ENCODE measurements at places on chromosomes 12 and 14.

DNA sequence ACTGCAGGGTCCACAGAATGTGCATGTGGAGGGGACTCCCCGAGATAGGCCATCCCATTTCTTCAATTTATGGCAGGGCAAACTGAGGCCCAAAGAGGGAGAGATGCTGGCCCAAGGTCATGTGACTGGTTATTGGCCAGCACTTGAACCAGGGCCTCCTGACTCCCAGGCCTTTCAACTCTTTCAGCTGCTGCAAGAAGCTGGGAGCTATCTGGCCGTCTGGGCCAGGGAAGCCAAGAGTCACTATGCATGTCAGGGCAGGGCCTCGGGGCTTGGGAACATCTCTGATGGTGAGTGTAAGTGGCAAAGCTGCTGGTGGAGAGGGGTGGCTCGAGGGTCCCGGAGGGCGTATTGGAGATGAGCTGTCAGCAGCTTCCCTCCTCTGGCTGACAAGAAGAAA is 9.5 kb upstream of the LTBP2 start:
- DNase-seq, result no peak

- DNase-seq, result no peak
Measured at GRCh38 chr12:29882846-29883245, 99.1 kb upstream of the TMTC1 start.

DNA sequence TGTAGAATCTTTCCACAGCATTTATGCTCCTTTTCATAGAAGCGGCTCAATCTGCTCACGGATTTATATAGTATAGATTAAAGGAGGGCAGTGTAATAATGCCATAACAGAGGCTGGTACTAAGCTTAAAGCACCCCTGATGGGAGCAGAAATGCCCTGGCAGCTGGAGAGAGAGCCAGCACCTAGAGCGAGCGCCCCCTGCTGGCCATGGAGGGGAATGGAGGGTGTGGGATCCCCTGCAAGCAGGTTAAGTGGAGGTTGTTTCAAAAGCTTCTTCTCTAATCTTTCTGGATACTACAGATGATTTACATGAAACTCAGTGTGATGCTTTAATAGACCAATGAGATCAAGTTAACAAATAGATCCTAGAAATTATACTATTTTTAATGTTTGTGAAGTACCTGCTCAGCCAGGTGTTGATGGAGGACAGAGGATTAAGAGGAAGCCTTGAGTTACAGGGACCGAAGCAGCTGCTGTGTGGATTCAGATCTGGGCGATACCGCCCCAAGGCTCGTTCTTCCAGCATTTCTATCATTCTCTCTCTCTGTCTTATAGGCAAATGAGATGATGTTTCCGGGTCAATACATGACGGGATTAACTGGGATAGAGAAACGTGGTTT is 1519.3 kb upstream of the TMEM132C start:
- DNase-seq, result peak; percentile 34

DNA sequence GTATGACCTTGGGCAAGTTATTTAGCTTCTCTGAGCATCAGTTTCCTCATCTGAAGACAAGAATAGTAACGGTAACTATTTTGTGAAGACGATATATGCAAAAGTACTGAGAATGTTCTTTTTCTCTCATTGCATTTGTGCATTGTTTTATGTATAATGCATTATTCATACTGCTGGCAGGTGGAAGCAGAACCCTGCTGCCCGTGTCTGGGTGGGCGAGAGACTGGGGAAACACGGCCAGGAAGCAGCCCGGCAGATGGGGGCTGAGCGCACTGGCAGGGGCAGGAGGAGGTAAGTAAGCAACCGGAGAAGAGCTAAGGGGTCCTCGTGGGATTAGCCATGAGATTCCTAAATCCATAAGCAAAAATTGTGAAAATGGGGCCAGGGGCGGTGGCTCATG is 115.8 kb upstream of the MED13L start:
- DNase-seq, result no peak

DNA sequence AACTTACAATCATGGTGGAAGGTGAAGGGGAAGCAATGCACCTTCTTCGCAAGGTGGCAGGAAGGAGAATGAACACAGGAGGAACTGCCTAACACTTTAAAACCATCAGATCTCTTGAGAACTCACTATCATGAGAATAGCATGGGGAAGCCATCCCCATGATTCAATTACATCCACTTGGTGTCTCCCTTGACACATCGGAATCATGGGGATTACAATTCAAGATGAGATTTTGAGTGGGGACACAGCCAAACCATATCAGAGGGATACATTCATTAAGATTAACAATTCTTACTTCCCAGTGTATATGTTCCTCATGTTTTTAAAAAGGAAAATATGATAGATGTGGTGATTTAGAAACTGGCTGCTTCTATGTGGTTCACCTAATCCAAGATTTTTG is 117.9 kb downstream of the PDE3A start:
- DNase-seq, result no peak

- DNase-seq, result no peak
Measured at GRCh38 chr12:89566615-89567014, 40.8 kb upstream of the POC1B start.

DNA sequence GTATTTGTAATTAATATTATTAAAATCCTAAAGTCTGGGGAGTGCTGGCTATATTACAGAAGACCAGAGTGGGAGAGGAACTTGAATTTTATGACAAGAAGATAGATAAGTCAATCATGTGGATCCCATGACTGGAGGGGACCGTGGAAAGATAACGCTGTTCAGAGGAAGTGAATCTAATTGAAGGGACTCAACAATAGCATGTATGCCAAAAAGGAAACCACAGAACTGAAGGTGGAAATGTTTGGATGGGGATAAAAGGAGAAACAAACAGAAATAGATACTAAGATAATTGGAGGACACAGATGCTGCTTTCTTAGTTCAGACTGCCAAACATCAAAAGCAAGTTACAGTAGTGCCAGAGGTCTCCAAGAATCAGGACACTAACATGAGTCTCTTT is 21.1 kb downstream of the OR6J1 start:
- no peak for DNase-seq

DNA sequence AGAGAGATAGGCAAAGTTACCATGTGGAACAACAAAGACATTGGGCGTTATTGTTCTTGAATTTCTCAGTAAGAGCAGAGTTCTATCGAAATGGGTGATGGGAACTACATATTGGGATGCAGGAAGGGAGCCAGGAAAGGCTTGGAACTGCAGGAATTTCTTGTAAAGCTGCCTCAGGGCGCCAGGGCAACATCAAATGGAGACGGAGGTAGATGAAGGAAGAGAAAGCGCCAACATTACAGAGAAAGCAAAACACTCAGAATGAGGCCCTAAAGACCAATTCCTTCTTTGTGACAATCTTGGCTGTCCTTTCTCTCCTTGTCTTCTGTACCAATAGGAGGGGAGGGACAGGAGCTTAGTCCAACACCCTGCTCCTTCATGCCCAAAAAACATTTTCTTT is 148.4 kb downstream of the RPAP3 start:
- DNase-seq, result no peak

- no peak for DNase-seq
Measured at GRCh38 chr12:121799156-121799841, 4.5 kb upstream of the SETD1B start.

GRCh38 chr14:23078692-23079116 is 16.2 kb downstream of the ACIN1 start:
- DNase-seq, result no peak

GRCh38 chr12:51377099-51377984 is 13.9 kb downstream of the GALNT6 start:
- DNase-seq, result no peak

DNA sequence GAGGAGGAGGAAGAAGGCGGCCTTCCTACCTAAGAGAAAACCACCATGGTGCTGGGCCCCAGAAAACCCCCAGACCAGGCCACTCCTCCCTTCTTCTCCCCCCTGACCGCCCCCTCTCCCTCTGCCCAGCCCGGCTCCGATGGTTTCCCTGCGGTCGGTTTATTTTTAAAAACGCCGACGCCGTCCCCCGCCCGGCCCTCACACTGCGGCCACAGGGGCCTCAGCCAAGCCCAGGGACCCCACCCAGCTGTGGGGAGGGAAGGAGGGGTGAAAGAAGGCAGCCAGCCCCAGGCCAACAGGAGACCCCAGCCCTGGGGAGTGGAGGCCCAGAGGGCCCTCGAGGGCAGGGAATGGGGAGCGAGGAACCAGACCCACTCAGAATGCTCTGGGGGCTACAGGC is 3.4 kb downstream of the SP7 start:
- DNase-seq, result no peak

DNA sequence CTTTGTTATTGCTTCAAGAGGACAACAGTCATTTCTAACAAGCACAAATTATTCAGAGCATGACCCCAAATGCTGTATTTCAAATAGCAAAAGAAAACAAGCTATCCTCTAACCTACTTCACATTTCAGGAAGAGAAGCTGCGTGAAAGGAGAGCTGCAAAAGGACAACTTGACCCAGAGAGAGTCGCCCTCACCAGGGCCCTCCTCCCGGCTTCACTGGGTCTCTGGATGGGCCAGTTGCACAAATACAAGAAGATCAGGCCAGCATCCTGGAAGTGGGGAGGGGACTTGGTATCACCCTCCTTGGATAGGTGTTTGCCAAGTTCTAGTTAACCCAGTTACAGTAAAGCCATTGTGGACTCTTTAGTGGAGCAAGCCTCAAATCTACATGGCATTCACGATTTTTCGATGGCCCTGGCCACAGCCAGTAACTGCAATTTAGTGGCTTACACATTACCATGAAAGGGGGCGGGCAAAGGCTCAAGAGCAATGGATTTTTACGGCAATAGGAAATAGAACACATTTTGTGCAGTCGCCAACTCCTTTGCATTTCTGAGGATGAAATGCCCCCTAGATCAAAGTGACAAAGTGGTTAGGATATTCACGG is 166.9 kb upstream of the DIO2 start:
- DNase-seq, result no peak

DNA sequence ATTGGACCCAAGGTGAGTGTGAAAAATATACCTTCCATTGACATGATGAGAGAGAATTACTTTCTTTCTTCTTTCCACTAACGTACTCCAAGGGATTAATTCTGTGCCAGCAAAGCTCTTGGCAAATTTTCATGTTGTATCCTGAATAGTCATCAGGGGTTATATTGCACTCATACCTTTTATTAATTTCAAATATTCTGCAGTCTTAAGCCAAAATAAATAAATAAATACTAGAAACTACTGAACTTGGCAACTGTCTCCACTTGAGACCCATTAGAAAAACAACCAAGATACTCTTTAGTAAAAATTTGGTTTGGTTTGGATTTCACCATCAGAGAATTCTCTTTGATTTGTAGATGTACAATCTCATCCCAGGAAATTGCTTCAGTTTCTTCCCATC is 22.1 kb upstream of the CLEC14A start:
- no peak for DNase-seq

- peak; percentile 7 for DNase-seq
Measured at GRCh38 chr12:40224439-40225291, at the start of gene LRRK2. Gene LRRK2, plus strand, starts transcription at chr12:40224997. Its CDS starts 135 bp downstream, at chr12:40225132.

DNA sequence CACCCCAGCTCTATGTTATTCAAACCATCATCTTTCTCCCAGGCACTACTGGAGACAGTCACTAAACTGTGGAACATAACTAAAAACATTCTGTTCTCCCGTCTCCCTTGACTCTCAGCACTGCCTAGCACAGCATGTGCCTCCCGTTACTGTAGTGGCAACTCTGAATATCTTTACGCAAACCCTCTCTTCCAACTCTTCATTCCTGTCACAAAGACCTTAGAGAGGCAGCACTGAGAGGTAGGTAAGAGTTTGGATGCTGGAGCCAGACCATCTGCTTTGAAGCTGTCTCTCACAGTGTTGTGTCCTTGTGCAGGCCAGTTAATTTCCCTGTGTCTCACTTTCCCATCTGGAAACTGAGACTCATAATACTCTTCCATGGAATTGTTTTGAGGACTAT is 108.1 kb downstream of the DIP2B start:
- no peak for DNase-seq

DNA sequence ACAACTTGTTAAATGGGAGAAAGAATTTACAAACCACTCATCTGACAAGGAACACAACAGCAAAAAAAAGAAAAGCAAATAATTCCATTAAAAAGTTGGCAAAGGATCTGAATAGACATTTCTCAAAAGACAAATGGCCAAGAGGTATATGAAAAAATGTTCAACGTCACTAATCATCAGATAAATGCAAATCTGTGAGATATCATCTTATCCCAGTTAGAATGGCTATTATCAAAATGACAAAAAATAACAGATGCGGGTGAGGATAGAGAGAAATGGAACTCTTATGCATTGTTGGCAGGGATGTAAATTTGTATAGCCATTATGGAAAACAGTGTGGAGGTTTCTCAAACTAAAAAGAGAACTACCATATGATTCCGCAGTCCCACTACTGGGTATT is 29.9 kb downstream of the CYP46A1 start:
- no peak for DNase-seq

DNA sequence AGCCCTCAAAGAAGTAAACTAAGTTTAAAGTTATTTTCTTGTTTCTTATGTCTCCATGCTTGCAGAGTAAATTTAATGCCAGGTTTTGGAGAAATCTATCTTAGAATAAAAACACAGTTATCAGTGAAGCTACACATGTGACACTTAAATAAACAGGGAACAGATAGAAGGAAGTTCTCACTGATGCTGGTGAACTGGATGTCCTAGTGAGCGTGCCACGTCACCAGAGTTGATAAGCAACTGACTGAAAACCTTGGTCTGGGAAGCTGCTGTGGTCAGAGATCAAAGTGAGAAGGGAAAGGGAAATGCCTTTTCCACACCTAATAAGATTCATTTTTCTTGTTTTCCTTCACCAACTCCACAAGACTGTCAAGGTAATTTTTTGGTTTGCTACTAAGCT is 74.8 kb upstream of the PCED1B start:
- no peak for DNase-seq

DNA sequence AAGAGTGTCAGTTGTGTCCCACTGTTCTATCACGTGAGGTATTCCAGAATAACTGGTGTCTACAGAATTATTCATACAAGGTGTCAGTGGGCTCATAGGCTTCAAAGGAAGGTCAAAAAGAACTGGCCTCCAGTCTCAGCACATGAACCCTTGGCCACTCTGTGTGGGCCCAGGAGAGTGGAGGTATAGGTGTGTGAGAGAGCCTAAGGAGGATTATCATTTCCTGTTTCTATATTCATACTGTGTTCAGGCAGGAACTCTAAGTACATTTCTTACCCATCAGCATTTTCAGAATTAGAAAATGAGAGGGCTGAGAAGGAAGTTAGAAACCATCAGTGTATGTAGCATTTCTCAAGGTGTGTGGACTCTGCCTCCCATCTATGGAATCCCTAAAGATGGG is 87.0 kb downstream of the BTG1 start:
- DNase-seq, result no peak

DNA sequence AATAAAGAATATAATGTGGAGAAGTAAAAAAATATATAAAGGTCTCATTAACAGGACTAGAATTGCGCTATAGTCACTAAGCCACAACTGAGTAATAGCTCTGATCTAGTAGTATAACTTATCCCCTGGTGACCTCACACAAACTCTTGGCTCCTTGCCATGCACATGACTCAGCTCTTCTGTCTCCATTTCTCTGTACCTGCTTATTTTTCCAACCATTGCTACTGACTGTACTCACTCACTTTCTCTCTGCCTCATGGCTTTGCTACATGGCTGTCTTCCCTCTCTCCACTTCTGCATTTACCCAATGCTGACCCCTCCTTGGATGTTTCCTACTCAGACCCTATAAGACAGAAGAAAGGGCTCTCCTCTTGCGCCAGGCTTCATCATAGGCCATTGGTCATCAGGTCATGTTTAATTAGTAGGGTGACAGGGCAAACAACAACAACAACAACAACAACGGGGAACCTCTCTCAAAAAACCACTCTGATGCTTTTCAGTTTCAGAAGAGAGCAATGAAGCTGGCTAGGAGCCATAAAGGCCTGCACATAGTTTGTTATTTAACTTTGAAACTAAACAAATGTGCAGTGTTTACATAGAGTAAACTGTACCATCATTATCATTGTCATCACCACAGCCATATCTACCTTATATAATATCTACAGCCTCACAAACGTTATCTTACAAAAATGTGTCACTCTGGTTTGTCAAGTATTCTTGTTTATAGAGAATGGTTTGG is 25.6 kb upstream of the KRAS start:
- DNase-seq, result peak; percentile 20

All from stimulated activated CD8-positive, alpha-beta memory T cell treated with anti-CD3 and anti-CD28 coated beads, Interleukin-7, amount 100 ng/mL, for 1 hour (primary cell).